ENCODE measurements at places on chromosomes 1 and 21.

- no peak for DNase-seq
Measured at GRCh38 chr1:164675342-164675904, 116.4 kb downstream of the PBX1 start.

GRCh38 chr1:21804536-21804935 lies 7.5 kb upstream of the LDLRAD2 start:
- DNase-seq = no peak

DNA sequence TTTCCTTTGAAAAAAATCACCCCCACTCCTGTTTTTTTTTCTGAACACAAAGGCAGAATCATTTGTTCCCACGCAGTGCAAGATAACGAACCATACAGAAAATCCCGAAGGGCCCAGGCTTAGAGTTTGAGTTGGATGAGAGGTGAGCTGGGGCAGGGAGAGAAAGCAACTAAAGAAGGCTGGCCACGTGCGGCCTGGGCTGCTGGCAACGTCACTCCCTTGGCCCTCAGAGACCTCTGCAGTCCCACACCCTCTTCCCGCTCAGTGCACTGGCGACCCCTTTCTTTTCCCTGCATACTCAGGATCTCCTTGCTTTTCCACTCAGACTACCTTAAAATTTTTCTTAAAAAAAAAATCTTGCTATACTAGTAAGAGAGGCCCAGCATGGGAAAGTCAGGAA lies 28.2 kb upstream of the CRNN start:
- DNase-seq = no peak

- DNase-seq = no peak
Measured at GRCh38 chr1:55699228-55699627, 484.1 kb upstream of the USP24 start.
